Endodermal cell (in vitro differentiated cells): ENCODE measurements at places on chromosomes 13 and 19. TPM values are rescaled to one million over a fixed set of nuclear protein-coding genes. Genes with fewer than 3 reads are reported as not detected.

DNA sequence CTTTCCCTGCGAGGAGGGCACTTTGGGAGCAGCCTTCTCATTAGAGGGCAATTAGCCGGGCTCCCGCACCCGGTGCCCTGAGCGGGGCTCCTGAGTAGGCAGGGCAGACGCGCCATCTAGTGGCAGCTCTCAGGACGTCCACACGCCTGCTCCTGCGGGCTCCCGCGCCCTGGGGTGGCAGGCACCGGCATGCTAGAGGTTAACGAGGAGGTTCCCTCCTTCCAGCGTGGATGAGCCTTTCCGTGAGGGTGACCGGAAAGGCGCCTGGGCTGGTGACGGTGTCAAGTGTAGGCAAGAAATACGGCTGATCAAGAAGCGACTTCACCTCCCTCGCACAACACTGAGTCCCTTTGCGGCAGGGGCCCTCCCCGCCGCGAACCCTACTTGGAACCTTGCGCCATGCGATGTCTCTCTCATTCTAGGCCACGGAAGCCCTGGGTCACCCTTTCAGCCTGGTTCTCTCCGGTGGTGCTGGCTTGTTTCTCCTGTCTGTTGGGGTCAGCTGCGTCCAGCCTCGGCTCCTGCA, 67.7 kb downstream of the ALOX5AP start:
- H3K4me3 ChIP-seq, result no peak overlapping the region
- no peaks in the 10 kb centered on the region for H3K27me3 ChIP-seq
- no peak overlapping the region for H3K27ac ChIP-seq
- no peaks in the 10 kb centered on the region for H3K36me3 ChIP-seq
- peaks cover 9% of the 10 kb centered on the region for H3K4me1 ChIP-seq

DNA sequence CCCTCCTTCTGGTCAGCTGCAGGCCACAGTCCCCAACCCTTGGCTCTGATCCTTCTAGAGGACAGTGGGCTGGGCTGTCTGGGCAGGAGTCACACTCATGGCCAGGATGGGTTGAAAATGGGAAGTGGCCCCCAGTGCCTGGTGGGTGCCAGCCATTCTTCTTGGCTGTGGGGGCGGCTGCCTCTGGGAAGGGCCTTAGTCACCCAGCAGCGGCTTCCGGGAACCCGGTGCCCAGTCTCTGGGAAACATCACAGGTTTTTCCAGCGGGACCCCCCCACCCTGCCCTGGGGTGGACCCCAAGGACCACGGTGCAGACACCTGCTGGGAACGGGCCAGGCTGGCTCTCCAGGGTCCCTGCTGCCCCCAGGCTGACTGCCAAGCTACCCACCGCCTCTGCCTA, 27.3 kb upstream of the SLC7A10 start:
- no peak for DNase-seq
- H3K4me1 ChIP-seq, result no peaks in the 10 kb centered on the region
- H3K36me3 ChIP-seq, result no peaks in the 10 kb centered on the region
- no peak overlapping the region for H3K27ac ChIP-seq
- H3K4me3 ChIP-seq, result no peak overlapping the region
- no peaks in the 10 kb centered on the region for H3K27me3 ChIP-seq

GRCh38 chr13:74730556-74731331, 596.5 kb upstream of the KLF12 start:
- DNase-seq, result no peak
- H3K27me3 ChIP-seq, result no peaks in the 10 kb centered on the region
- H3K36me3 ChIP-seq, result no peaks in the 10 kb centered on the region
- H3K4me3 ChIP-seq, result no peak overlapping the region

- no peaks in the 10 kb centered on the region for H3K4me1 ChIP-seq
- no peak overlapping the region for H3K27ac ChIP-seq
- H3K36me3 ChIP-seq, result no peaks in the 10 kb centered on the region
- no peak overlapping the region for H3K4me3 ChIP-seq
- DNase-seq, result no peak
These were observed 82.1 kb downstream of the ZAR1L start for GRCh38 chr13:32233062-32233461.

DNA sequence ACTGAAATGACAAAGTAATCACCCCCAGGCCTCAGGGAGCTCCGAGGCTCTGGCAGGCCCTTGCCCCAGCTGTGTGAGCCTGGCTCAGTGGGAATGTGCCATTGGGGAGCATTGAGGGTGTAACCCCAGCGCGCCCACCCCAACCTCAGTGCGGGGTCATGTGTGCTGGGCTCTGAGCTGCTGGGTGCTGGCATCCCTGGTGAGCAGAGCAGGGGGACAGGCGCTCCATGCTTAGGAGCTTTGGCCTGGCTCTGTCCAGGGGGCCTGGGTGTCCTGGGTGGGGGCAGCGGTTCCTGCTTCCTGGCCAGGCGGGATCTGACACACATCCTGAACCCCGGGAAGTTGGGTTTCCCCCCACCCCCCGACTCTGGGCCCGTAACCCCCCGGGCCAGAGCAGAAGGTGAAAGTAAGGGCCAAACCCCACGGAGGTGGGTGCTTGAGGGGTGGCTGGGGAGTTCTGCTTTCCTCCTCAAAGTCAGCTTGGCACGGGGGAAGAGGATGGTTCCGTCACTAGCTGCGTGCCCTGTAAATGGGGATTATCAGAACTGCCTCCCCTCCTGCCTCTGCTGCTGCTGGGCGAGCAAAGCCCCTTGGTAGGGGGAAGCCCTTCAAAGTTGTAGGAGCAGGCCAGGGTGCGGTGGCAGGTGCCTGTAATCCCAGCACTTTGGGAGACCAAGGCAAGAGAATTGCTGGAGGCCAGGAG, 1.7 kb downstream of the LRP3 start:
- H3K4me1 ChIP-seq, result no peaks in the 10 kb centered on the region
- no peak for DNase-seq
- peak overlapping the region; percentile 74 for H3K4me3 ChIP-seq
- H3K27ac ChIP-seq, result no peak overlapping the region
- peaks cover 18% of the 10 kb centered on the region for H3K27me3 ChIP-seq

- no peak overlapping the region for H3K27ac ChIP-seq
- H3K4me1 ChIP-seq, result peaks cover 10% of the 10 kb centered on the region
- DNase-seq, result no peak
These were observed 11.2 kb downstream of the IL17D start for GRCh38 chr13:20714563-20715329.

GRCh38 chr19:44258136-44258535, 1.6 kb upstream of the ZNF233 start:
- no peak overlapping the region for H3K27ac ChIP-seq
- H3K36me3 ChIP-seq, result no peaks in the 10 kb centered on the region
- no peaks in the 10 kb centered on the region for H3K27me3 ChIP-seq

DNA sequence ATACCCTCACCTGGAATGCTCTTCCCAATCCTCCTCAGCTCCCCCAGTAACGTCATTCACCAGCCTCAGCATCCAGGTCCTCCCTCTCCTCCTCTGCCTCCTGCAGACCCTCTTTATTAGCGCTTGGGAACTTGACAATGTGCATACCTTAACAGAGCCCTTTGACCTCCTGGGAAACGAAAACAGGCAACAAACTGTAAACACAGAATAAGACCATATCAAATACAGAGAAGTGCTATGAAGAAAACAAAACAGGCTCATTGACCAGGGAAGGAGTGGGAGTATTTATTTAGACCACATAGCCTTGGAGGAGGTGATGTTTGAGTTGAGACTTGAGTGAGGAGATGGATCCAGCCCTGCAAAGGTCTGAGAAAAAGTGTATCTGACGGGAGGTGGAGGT, 107.9 kb upstream of the SLC7A1 start:
- no peaks in the 10 kb centered on the region for H3K36me3 ChIP-seq
- no peaks in the 10 kb centered on the region for H3K27me3 ChIP-seq
- H3K27ac ChIP-seq, result no peak overlapping the region

DNA sequence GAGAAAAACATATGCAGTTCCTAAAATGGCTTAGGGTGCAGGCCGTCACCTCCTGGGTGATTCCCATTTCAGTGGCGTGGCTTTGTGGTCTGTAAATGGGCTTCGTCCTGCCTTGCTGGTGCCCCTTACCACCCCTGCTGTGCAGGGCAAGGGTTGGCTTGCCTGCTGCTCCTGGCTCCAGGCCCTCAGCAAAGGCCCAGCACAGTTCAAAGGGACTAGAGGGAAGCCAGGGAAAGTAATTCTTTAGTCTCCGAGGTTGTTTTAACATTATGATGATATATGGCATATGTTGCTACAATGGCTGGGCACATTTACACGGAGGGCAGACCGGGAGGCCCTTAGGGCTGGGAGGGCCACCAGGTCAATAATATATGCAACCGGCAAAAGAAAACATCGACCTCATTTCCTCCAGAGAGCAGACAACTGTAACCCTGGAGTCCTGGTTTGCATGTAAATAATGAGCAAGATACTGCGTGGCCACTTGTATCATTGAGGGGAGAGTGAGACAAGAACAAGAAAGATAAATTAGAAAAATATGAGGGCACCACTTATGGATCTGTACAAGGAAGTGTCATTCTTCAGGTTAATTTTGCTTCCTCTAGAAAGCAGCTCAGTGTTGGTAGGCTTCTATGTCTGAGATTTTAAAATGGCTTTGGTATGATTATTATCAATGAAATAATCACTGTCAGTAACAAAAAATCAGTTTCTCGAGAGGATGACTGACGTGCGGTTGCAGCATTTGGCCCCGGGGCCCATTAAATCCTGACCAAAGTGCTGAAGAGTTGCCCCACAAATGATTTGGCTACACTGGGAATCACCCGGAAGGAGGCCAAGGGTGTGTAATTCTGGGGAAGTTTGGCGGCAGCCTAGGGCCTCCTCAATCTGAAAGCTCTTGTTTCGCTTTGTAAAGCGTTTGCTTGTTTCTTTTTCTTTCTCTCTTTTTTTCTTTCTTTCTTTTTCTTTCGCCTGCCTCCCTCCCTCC, 32.8 kb upstream of the URI1 start:
- no peak overlapping the region for H3K27ac ChIP-seq
- no peaks in the 10 kb centered on the region for H3K27me3 ChIP-seq
- no peaks in the 10 kb centered on the region for H3K4me1 ChIP-seq
- no peak for DNase-seq

The LGALS4 gene
- 0.29 and 0.84 TPM in 2 replicates for total RNA-seq

The IRGQ gene
- total RNA-seq, result 20.3 to 45.0 TPM (median 39.7 TPM) in 3 replicates

The DYRK1B gene
- 21.2 to 26.2 TPM (median 21.8 TPM) in 3 replicates for total RNA-seq

The ZNF723 gene
- total RNA-seq, result not detected in 2 replicates

The PRSS57 gene
- total RNA-seq, result not detected in 3 replicates

The SLITRK1 gene
- 0.28 TPM in 1 of 3 replicates, not detected in the others for total RNA-seq

The SLC25A42 gene
- 6.6 to 28.1 TPM (median 8.0 TPM) in 3 replicates for total RNA-seq

The LIG1 gene
- 71.8 to 139 TPM (median 117 TPM) in 3 replicates for total RNA-seq
